Testis (tissue), 5 donors: ENCODE measurements at places on chromosomes 1 and 21. TPM values are rescaled to one million over a fixed set of nuclear protein-coding genes. Genes with fewer than 3 reads are reported as not detected.
A peak's percentile ranks its signal among the peaks of the same experiment; 100 is the strongest.

Gene VWA1
- 46.6 TPM for polyA plus RNA-seq

DNA sequence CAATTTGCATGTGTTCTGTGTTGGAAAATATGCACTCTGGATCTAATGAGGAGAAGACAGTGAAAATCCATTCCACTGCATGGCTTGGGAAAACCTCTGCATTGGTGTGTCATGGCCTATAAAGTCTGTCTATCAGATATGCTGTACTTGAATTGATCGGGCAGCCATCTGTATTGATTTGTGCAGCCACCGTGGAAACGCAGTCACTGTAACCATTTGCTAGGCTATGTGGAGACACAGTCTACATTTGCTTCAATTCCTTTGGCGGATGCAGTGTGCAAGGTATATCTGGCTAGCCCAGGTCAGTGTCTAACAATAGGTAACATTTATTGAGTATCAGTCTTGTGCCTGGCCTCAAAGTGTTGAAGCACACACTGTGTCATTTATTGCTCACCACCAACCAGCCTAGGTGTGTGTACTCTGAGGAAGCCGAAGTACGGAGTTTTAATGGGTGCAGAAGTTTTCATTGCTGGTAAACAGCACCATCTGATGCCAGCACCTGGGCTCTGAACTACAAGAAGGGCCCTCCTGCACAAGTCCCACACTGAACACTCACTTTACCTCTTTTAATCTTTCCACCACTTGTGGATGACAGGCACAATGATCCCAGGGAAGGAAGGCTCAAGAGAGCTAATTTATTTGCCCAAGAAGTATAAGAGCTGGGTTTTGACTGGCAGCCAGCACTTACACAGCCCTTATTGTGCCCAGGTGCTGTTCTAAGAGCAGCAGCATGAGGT is 83.4 kb downstream of the DAB1 start:
- no peaks in the 10 kb centered on the region for H3K4me1 ChIP-seq
- H3K27me3 ChIP-seq, result no peaks in the 10 kb centered on the region
- DNase-seq, result no peak

Gene KIF21B
- polyA plus RNA-seq, result 32.3 TPM

GRCh38 chr1:31476891-31477846 is 64.2 kb downstream of the SERINC2 start:
- no peaks in the 10 kb centered on the region for H3K4me1 ChIP-seq
- no peaks in the 10 kb centered on the region for H3K27me3 ChIP-seq
- no peak overlapping the region for H3K4me3 ChIP-seq
- no peak for DNase-seq
- H3K36me3 ChIP-seq, result no peaks in the 10 kb centered on the region

Gene RIT1
- 25.7 TPM for polyA plus RNA-seq

- no peaks in the 10 kb centered on the region for H3K27me3 ChIP-seq
- no peak overlapping the region for H3K27ac ChIP-seq
- no peak for DNase-seq
- no peaks in the 10 kb centered on the region for H3K4me1 ChIP-seq
- H3K36me3 ChIP-seq, result no peaks in the 10 kb centered on the region
- no peak overlapping the region for H3K4me3 ChIP-seq
Observed at GRCh38 chr1:70079546-70079945, 125.8 kb downstream of the LRRC40 start.

Gene PRMT6
- 16.2 TPM for polyA plus RNA-seq

- H3K4me1 ChIP-seq, result no peaks in the 10 kb centered on the region
- no peak overlapping the region for H3K27ac ChIP-seq
- H3K36me3 ChIP-seq, result no peaks in the 10 kb centered on the region
- no peak overlapping the region for H3K4me3 ChIP-seq
Observed at GRCh38 chr1:78102082-78102481, 56.3 kb downstream of the GIPC2 start.

GRCh38 chr1:162984699-162985098 is 84.5 kb upstream of the RGS4 start:
- no peak overlapping the region for H3K4me3 ChIP-seq
- H3K27me3 ChIP-seq, result no peaks in the 10 kb centered on the region
- peaks cover 9% of the 10 kb centered on the region for H3K4me1 ChIP-seq

Gene ANGPTL7
- 1.6 TPM for polyA plus RNA-seq

GRCh38 chr1:106721790-106722189 is 334.7 kb upstream of the PRMT6 start:
- H3K4me1 ChIP-seq, result no peaks in the 10 kb centered on the region
- no peak overlapping the region for H3K4me3 ChIP-seq
- no peaks in the 10 kb centered on the region for H3K36me3 ChIP-seq

- H3K4me3 ChIP-seq, result no peak overlapping the region
- H3K4me1 ChIP-seq, result no peaks in the 10 kb centered on the region
- DNase-seq, result no peak
- H3K27me3 ChIP-seq, result no peaks in the 10 kb centered on the region
- no peak overlapping the region for H3K27ac ChIP-seq
- no peaks in the 10 kb centered on the region for H3K36me3 ChIP-seq
Observed at GRCh38 chr1:89736937-89737733, 83.7 kb upstream of the LRRC8D start.

Gene BRINP3
- 10.6 TPM for polyA plus RNA-seq

Gene REN
- polyA plus RNA-seq, result 2.2 TPM

DNA sequence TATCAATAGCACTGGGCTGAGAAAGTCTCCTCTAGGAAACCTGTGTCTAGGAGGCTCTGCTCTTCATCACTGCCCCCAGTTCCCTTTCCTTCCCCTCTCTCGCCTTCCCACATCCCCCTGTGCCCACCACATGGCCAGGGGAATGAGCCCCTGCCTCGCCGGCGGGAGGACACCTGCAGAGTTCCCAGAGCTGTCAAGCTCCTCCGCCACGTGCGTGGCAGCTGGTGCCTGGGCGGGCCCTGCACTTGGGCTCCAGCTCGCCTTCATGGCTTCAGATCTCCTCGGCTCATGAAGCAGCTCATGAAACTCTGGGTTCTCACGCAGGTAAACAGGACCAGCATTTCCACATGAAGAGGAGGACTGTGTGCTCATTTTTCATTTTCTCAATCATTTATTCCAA is 62.8 kb downstream of the SIM2 start:
- H3K4me1 ChIP-seq, result no peaks in the 10 kb centered on the region
- H3K27me3 ChIP-seq, result no peaks in the 10 kb centered on the region
- H3K27ac ChIP-seq, result no peak overlapping the region
- no peak for DNase-seq
- H3K4me3 ChIP-seq, result no peak overlapping the region

Gene KLF17
- polyA plus RNA-seq, result 21.8 TPM

DNA sequence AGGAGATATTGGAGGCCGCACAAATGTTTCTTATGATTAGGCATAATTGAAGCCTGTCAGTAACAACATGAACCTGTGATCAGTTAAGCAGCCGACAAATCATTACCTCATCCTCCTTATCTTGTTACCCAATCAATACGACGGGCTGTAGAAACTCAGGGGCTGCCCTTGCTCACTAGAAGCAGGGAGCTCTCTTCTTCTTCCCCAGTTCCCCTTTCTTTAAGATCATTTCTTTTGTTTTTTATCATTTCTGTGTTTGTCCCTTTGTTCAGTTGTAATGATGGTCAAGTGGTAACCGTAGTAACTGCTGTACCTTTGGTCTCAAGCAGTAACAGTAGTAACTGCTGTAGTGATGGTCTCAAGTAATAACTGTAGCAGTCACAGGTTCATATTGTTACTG is 13.8 kb upstream of the FCGR2A start:
- no peaks in the 10 kb centered on the region for H3K27me3 ChIP-seq
- no peak overlapping the region for H3K4me3 ChIP-seq
- no peaks in the 10 kb centered on the region for H3K36me3 ChIP-seq
- H3K4me1 ChIP-seq, result no peaks in the 10 kb centered on the region

DNA sequence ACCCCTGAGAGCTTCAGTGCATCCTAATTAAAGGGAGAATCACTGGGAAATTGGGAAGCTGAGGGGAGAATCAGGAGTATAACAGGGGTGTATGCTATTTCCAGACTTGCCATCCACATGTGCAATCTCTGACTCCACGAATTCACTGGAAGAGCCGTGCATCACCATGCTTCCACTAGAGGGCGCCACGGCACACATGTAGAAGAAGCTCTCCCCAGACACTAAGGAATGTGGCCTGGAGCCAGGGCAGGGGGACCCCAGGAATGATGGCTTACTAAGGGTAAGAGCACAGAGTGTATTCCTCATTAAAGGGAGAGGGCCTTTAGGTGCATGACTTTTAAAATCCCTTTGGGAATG is 81.5 kb downstream of the ABCA4 start:
- H3K27me3 ChIP-seq, result no peaks in the 10 kb centered on the region
- no peaks in the 10 kb centered on the region for H3K36me3 ChIP-seq
- no peak overlapping the region for H3K27ac ChIP-seq
- peak; percentile 90 for DNase-seq

DNA sequence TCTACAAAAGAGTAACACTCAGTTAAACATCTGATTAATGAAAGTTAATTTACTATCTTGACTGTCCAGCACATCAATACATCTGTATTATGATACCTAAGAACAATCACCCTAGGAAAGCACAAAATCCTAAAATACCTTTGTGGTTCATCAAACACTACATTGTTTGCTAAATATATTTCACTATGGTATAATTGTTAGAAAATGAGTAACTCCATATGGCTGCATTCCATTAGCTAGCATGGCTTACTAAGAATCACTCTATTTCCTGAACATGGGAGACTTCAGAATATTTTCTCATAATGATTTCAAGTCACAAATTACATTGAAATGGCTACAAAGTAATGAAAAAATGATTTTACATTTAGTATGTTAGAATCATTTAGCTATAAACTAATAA is 12.5 kb downstream of the TRMT1L start:
- H3K4me1 ChIP-seq, result no peaks in the 10 kb centered on the region
- no peak overlapping the region for H3K4me3 ChIP-seq
- no peaks in the 10 kb centered on the region for H3K36me3 ChIP-seq
- no peaks in the 10 kb centered on the region for H3K27me3 ChIP-seq
- no peak overlapping the region for H3K27ac ChIP-seq

- H3K4me1 ChIP-seq, result no peaks in the 10 kb centered on the region
- DNase-seq, result no peak
- H3K27me3 ChIP-seq, result no peaks in the 10 kb centered on the region
- no peaks in the 10 kb centered on the region for H3K36me3 ChIP-seq
- no peak overlapping the region for H3K27ac ChIP-seq
Observed at GRCh38 chr1:92430030-92430429, 56.7 kb downstream of the GFI1 start.

Gene OR2T11
- not detected for polyA plus RNA-seq

DNA sequence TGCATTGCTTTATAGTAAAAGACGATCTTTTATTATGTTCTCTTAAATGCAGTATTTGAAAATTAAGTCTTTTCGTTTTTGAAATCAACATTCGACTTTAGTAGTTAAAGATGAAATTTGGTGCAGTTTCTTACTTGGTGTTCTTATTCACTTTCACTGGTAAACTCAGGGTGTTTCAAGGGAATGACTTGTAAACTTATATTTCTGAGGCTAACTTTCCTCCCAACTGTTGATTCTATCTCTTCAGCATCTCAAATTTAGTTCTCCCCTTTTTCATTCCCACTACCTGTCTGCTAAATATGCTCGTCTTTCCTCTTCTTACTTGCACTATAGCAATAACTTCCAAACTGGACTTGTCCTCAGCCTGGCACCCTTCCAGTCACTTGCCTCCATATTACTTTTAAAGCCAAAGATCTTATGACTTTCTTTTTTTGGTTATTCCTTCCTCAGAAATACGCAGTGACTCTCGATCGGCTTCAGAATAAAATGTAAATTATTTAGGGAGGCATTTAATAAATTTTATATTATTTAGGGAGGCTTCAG is 988 bp downstream of the SLC35A3 start:
- no peaks in the 10 kb centered on the region for H3K36me3 ChIP-seq
- H3K27ac ChIP-seq, result no peak overlapping the region
- H3K27me3 ChIP-seq, result no peaks in the 10 kb centered on the region
- DNase-seq, result no peak

GRCh38 chr1:116833718-116834117 is 76.0 kb upstream of the PTGFRN start:
- no peak overlapping the region for H3K27ac ChIP-seq
- DNase-seq, result no peak
- no peak overlapping the region for H3K4me3 ChIP-seq
- no peaks in the 10 kb centered on the region for H3K4me1 ChIP-seq
- no peaks in the 10 kb centered on the region for H3K36me3 ChIP-seq

GRCh38 chr1:9631613-9632012 is 19.9 kb upstream of the PIK3CD start:
- no peaks in the 10 kb centered on the region for H3K27me3 ChIP-seq
- H3K36me3 ChIP-seq, result no peaks in the 10 kb centered on the region
- peaks cover 3% of the 10 kb centered on the region for H3K4me1 ChIP-seq
- H3K27ac ChIP-seq, result no peak overlapping the region
- DNase-seq, result no peak

Gene CALML6
- 0.96 TPM for polyA plus RNA-seq

DNA sequence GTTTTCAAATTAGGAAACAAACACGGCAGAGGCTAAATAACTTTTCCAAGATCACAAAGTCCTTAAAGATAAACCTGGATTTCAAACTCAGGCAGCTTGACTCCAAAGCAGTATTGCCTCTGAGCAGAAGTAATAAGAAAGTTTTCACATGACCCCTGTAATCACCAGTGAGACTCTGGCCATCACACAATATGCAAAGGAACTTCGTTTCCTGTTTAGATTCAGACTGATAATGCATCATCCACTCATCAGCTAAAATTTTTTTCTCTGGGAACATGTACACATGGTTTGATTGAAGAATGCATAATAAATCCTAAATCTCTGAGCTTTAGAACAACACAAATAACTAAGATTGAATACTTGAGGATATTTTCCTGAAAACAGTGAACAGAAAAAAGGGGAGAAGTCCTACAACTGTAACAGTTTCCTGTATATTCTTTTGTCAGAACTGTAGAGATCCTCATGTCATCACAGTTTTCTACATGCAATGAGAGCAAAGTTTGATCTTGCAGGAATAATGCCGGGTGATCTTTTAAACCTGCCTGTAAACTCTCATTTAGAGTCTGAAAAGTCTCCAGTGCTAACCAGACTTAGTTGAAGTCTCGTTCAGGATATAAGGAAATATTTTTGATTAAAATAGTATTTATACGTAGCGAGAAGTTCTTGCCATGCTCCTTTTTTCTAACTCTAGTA is 225.3 kb downstream of the SPATA17 start:
- no peaks in the 10 kb centered on the region for H3K36me3 ChIP-seq
- DNase-seq, result no peak
- no peak overlapping the region for H3K27ac ChIP-seq

DNA sequence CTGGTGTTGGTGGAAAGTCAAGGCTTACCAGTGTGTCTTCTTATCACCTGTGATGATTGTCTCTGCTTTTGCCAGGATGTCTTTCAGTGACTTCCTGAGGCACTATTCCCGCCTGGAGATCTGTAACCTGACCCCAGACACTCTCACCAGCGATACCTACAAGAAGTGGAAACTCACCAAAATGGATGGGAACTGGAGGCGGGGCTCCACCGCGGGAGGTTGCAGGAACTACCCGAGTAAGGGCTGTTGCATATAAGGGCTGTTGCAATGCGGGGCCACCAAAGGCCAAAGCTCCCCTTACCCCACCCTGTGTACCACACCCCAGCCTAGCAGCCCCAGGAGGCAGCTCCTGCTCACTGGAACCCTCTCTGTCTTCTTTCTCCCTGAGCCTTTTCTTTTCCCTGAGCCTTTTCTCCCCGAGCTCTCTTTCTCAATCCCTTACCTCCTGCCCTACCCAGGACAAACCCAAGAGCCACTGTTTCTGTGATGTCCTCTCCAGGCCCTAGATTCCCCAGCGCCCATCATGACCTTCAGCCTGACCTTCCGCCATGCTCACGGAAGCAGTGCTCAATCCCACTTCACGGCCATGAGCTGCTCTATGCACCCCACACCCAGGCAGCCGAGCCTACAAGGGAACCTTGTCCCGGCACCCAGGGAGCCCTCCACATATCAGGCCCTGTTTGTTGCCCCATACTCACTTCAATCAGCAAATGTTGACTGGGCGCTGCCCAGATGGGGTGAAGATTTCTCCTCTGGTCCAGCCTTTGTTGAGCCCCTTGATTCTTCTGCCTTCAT is 40.6 kb downstream of the CAPN2 start:
- H3K4me3 ChIP-seq, result no peak overlapping the region
- H3K36me3 ChIP-seq, result peaks cover 4% of the 10 kb centered on the region
- DNase-seq, result no peak
- H3K27me3 ChIP-seq, result no peaks in the 10 kb centered on the region
- peaks cover 16% of the 10 kb centered on the region for H3K4me1 ChIP-seq

Gene FCRL4
- not detected for polyA plus RNA-seq
